ENCODE measurements at places on chromosomes 1 and 21. TPM values are rescaled to one million over a fixed set of nuclear protein-coding genes. Genes with fewer than 3 reads are reported as not detected.

KIAA0040 gene
- total RNA-seq: 45.6 TPM

LHX8 gene
- not detected for total RNA-seq

DNA sequence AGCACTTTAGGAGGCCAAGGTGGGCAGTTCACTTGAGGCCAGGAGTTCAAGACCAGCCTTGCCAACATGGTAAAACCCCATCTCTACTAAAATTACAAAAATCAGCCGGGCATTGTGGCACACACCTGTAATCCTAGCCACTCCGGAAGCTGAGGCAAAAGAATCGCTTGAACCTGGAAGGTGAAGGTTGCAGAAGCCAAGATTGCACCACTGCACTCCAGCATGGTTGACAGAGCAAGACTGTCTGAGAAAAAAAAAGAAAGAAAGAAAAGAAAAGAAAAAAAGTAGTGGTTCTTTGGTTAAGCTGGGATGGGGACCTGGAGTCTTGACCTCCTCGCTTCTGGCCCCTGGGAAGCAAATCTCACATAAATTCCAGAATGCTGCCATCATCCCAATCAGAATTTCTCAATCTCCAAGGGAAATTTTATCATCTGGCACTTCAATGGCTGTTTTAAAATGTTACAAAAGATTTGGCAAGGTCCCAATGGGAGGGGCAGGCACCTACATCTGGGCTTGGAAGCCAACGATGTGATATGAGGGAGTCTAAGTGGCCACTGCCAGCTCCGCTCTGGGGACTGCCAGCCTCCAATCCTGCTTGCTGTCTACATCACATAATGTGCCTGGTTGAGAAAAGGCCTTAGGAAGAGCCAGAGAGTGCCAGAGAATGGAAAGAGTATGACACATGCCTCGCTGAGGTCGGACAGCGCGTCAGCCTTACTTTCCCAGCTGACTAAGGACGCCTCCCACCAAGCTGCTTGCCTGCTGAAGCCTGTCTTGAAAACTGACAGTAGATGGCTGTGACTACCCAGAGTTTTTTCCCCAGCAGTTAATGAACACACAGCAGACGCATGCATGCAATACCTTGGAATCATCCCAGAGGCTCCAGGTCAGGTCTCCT is 42.1 kb upstream of the SRP9 start:
- no peaks in the 10 kb centered on the region for H3K36me3 ChIP-seq
- no peak for DNase-seq
- H3K4me1 ChIP-seq: no peaks in the 10 kb centered on the region
- no peaks in the 10 kb centered on the region for H3K27me3 ChIP-seq
- H3K4me3 ChIP-seq: no peak overlapping the region
- no peak overlapping the region for H3K27ac ChIP-seq

SLC16A4 gene
- total RNA-seq: 0.39 TPM

WNT9A gene
- not detected for total RNA-seq

GRCh38 chr1:183804387-183804786 is 533 bp upstream of the RGL1 start:
- peaks cover 34% of the 10 kb centered on the region for H3K4me1 ChIP-seq
- no peak overlapping the region for H3K27ac ChIP-seq
- H3K36me3 ChIP-seq: peaks cover 5% of the 10 kb centered on the region
- DNase-seq: no peak
- peaks cover 3% of the 10 kb centered on the region for H3K27me3 ChIP-seq

DNA sequence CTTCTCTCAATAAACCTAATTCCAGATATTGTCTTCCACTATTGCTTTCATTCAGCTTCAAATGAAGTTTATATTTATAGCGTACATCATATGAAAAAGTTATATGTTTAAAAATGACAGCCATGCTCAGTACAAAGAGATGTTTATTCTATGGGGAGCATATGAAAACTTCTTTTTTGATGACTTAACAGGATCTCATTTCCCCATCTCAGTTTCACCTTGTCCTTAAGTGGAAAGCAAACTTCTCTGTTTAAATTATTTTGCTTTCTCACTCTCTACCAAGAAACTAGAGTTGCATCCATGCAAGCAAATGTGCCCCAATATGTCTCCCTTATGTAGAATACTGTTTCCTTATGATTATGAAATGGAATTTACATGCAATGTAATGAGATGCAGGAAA is 799.5 kb upstream of the RGS18 start:
- no peak for DNase-seq
- H3K27me3 ChIP-seq: no peaks in the 10 kb centered on the region
- no peak overlapping the region for H3K27ac ChIP-seq
- H3K4me3 ChIP-seq: no peak overlapping the region
- no peaks in the 10 kb centered on the region for H3K36me3 ChIP-seq

A3GALT2 gene
- not detected for total RNA-seq

LCK gene
- total RNA-seq: 281 TPM

- H3K27me3 ChIP-seq: peaks cover 4% of the 10 kb centered on the region
- H3K36me3 ChIP-seq: no peaks in the 10 kb centered on the region
- DNase-seq: no peak
- H3K27ac ChIP-seq: no peak overlapping the region
- no peaks in the 10 kb centered on the region for H3K4me1 ChIP-seq
Measured at GRCh38 chr1:185850366-185850765, 116.2 kb downstream of the HMCN1 start.

NLRP3 gene
- not detected for total RNA-seq

AIM2 gene
- total RNA-seq: 52.9 TPM

DNA sequence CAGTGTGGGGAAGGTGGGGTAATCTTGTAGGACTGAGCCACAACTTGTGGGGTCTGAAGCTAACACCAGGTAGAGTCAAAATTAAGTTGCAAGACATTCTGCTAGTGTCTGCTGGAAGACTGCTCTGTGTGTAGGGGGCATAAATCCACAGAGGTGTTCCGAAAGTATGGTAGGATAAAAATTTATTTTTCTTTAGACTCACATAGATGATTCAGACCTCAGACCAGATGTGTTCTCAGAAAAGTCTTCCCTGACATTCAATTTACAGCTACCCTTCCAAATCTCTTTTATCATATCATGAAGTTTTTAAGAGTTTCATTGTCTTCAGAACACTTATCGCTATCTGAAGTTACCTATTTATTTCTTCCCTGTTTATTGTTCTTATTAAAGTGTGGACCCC is 21.3 kb downstream of the DUSP10 start:
- H3K36me3 ChIP-seq: peaks cover 64% of the 10 kb centered on the region
- H3K4me1 ChIP-seq: peaks cover 81% of the 10 kb centered on the region
- no peak for DNase-seq
- no peak overlapping the region for H3K27ac ChIP-seq
- H3K4me3 ChIP-seq: no peak overlapping the region

- H3K4me3 ChIP-seq: peak overlapping the region; percentile 79
- H3K36me3 ChIP-seq: no peaks in the 10 kb centered on the region
- peaks cover 15% of the 10 kb centered on the region for H3K4me1 ChIP-seq
- peak overlapping the region; percentile 43 for H3K27ac ChIP-seq
- DNase-seq: no peak
- peaks cover 52% of the 10 kb centered on the region for H3K27me3 ChIP-seq
Measured at GRCh38 chr1:218164111-218164929, 120.8 kb upstream of the RRP15 start.

- H3K36me3 ChIP-seq: no peaks in the 10 kb centered on the region
- no peak for DNase-seq
- H3K4me1 ChIP-seq: no peaks in the 10 kb centered on the region
- H3K4me3 ChIP-seq: no peak overlapping the region
- H3K27me3 ChIP-seq: no peaks in the 10 kb centered on the region
- H3K27ac ChIP-seq: no peak overlapping the region
Measured at GRCh38 chr1:97743129-97743528, 177.7 kb downstream of the DPYD start.

DNA sequence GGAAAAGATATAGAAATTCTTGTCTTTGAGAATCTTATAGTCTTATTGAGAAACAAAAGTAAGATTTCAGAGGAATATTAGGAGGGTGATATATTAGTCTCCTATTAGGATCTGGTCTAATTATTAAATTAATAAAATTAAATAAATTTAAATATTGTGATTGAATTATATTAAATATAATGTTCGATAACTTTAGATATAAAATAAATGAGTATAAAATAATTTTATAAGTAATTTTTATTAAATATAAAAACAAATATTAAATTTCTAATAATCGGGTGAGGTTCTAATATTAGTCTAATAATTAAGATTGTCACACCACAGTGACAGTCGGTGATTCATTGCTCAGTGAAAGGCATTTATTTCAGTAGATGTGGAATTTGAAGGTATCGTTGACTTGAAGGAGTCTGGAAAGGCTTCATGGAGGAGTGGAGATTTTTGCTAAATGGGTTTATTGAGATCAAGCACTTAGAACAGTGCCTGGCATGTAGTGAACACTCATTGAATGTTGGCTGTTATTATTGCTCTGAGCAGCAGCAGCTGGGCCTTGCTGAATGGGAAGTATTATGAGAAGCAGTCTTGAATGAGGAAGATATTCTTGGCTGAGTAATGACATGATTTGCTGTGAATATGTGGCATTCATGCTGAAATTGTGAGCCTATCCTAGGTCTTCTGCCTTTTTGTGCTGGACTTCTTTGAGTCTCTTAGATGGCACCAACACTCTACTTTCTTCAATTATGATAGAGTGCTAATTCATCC is 74.6 kb downstream of the USP25 start:
- H3K4me1 ChIP-seq: peaks cover 22% of the 10 kb centered on the region
- H3K27me3 ChIP-seq: no peaks in the 10 kb centered on the region
- H3K36me3 ChIP-seq: peaks cover 10% of the 10 kb centered on the region
- DNase-seq: no peak

GRCh38 chr1:202078241-202078640 is 44.5 kb upstream of the GPR37L1 start:
- H3K4me1 ChIP-seq: no peaks in the 10 kb centered on the region
- H3K36me3 ChIP-seq: no peaks in the 10 kb centered on the region
- DNase-seq: no peak
- H3K4me3 ChIP-seq: no peak overlapping the region
- no peak overlapping the region for H3K27ac ChIP-seq

LAMB3 gene
- 18.3 TPM for total RNA-seq

GRCh38 chr1:5455056-5455455 is 537.2 kb downstream of the NPHP4 start:
- peaks cover 4% of the 10 kb centered on the region for H3K27me3 ChIP-seq
- no peaks in the 10 kb centered on the region for H3K36me3 ChIP-seq
- H3K27ac ChIP-seq: no peak overlapping the region
- no peak for DNase-seq
- no peaks in the 10 kb centered on the region for H3K4me1 ChIP-seq

FCGR3B gene
- total RNA-seq: not detected

GRCh38 chr1:63352736-63353135 is 14.7 kb upstream of the ALG6 start:
- peaks cover 32% of the 10 kb centered on the region for H3K27me3 ChIP-seq
- H3K36me3 ChIP-seq: no peaks in the 10 kb centered on the region
- H3K4me3 ChIP-seq: no peak overlapping the region
- H3K4me1 ChIP-seq: no peaks in the 10 kb centered on the region
- no peak for DNase-seq
